ENCODE measurements at places on chromosomes 12 and 14. TPM values are rescaled to one million over a fixed set of nuclear protein-coding genes. Genes with fewer than 3 reads are reported as not detected.

DNA sequence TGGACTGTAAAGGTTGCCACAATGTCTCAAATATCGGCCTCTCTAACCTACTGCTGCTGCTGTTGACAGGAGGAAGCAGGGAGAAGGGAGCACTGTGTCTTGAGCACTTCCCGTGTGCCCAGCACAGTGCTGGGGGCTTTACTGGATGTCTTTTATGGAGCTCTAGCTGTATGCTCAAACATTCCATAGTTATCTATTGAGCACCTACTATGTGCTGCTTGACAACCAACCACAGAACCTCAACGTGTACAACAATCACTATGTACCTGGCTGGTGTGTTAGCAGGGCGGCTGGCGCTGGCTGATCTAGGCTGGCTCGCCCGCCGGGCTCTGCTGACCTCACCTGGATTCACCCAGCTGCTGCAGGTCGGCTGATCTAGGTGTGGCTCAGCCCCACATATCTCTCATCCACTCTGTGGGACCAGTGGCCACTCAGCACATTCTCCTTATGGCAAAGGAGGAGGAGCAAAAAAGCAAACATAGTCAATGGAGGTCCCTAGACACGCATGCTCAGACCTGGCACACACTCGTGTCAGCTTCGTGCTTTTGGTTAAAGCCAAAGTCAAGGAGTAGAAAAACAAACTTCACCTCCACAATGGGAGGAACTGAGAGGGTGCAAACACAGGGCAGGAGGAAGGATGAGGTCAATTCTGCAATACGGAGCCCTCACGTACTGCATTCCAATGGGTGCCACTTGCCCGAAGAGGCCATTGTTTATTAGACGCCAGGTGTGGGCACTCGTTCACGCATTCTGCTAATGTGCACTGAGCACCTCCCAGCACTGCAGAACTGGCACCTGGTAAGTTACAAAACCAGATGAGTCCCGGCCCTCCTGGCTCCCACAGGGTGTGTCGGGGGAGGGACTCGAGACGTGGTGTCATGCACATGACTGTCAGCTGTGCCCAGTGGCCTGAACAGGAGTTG, 147.2 kb downstream of the SCARB1 start:
- no peak for DNase-seq

DNA sequence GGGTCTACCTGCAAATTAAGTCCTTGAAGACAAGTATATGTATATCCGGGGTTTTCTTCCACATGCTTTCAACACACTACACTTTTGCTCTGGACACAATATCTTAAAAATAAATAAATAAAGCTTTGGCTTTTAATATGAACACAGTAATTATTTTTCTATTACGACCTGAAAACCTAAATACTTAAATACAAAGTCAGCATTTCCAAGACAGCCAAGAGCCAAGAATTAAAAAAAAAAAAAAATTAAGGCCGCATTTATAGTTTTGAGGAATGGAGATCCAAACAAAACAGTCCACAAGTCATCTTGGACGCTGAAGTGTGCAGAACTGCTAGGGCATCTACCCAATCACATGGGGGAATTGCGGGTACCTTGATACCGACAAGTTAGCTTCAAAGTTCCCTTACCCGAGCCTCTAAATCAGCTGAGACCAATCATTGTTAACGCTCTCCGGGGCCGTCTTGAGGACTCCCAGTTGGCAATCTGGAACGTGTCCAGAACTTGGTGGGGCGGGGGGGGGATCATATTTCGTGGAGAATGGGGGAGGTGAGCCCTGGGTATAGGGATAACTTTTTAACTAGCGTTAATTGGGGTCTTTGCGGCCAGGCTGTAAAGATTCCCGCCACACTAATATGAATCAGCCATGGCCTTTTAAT, 731 bp upstream of the PCNX4 start:
- DNase-seq, result no peak

EVL gene
- total RNA-seq, result 342 TPM

NUAK1 gene
- total RNA-seq, result not detected
